ENCODE measurements at places on chromosomes 16 and 17. TPM values are rescaled to one million over a fixed set of nuclear protein-coding genes. Genes with fewer than 3 reads are reported as not detected.

Gene DNAH17
- total RNA-seq: 0.61 TPM

Gene CDK5R1
- total RNA-seq: 4.0 TPM

Gene CLCN7
- total RNA-seq: 122 TPM

Gene ATP2A1
- 5.7 TPM for total RNA-seq

Gene EZH1
- 45.5 TPM for total RNA-seq

DNA sequence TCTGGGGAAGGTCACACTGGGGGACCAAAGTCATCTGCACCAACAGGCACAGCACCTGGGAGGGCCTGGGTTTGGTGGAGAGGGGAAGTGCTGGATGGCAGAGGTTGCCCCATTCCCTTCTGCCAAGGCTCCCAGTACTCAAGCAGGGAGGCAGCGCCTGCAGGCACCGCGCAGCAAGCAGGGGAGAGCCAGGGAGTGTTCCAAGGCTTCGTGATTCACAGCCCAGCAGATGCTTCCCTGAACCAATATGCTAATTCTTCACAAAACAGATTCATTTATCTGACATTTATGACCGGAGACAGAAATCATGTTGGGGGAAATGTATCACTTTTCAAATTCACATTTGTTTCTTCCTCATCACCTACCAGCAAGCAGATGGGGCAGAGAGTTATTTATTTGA, 13.4 kb upstream of the CDH5 start:
- no peak for DNase-seq

Gene SLC38A8
- total RNA-seq: not detected

Gene SLC16A6
- 0.19 TPM for total RNA-seq

DNA sequence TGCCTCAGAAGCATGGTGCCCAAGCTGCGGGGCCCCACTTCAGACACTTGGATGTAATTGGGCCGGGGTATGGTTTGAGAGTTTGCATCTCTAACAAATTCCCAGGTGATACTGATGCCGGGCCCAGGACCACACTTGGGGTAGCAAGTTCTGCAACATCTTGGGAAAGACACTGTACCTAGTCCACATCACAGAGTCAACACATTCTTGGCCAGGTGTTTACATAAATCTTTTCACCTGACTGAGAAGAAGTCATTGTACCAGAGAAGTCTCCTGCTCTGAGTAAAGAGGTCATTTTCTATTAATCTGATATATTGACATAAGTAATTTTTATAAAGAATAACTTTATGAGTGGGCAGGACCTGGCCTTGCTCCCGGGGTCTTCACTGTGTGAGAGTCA, 27.5 kb downstream of the GPT2 start:
- no peak for DNase-seq

- DNase-seq: no peak
Observed at GRCh38 chr17:59812139-59812538, 80.6 kb downstream of the TUBD1 start.

Gene GP2
- not detected for total RNA-seq

- no peak for DNase-seq
Observed at GRCh38 chr16:31214708-31215286, 878 bp downstream of the TRIM72 start.

Gene SLC47A1
- not detected for total RNA-seq

Gene TLCD3B
- 0.90 TPM for total RNA-seq

GRCh38 chr17:72562615-72563188, 441.9 kb downstream of the SOX9 start:
- no peak for DNase-seq

GRCh38 chr17:50426472-50426782, 409 bp downstream of the ACSF2 start:
- no peak for DNase-seq

DNA sequence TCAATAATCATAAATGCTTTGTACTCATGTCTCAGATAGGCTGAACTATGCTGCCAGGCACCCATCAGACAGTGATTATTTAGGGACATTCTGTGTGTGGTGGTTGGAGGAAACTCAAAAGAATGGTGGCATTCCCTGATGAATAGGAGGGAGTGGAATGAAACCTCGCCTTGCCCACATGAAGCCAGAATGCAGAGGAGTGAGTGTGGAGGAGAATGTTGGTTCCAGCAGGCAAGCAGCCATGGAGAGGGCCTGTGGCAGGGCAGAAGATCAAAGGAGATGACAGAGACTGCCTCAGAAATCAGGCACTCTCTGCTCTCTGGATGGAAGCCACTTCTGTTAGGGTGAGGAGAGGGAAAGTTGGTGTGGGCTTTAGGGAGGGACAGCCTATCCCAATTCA, 22.5 kb downstream of the KCTD19 start:
- DNase-seq: no peak

GRCh38 chr16:20859699-20860098, 40.5 kb downstream of the DCUN1D3 start:
- DNase-seq: no peak

- DNase-seq: no peak
Observed at GRCh38 chr17:77460514-77461046, 319.8 kb downstream of the SEC14L1 start.

DNA sequence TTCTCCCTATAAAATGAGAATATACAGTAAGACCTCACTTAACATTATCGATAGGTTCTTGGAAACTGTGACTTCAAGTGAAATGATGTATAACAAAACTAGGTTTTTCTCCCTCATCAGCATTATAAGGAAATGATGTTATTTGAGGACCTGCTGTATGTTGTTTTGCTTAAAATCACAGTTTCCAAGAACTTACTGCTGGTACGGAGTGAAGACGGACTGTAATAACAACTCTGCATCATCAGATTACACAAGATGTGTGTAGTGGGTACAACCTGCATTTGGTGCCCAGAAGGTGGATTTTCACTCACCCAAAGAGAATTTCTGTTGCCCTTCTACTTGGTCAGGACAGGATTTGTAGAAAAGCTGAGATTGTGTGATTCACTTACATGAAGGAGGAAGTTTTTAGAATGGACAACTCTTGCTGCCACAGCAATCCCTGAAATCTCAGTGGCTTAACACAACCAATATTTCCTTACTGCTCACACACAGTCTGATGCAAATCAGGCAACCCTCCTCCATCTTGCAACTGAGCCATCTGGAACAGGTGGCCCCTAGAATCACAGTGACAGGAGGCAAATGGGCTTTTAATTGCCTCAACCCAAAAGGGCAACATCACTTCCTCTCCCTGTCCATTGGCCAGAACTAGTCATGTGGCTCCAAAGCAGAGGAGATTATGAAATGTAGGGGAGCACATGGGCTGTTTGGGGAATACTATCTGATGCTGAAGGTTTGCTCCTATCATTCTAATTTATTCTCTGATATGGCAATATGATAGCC, 67.6 kb upstream of the CACNG5 start:
- no peak for DNase-seq

DNA sequence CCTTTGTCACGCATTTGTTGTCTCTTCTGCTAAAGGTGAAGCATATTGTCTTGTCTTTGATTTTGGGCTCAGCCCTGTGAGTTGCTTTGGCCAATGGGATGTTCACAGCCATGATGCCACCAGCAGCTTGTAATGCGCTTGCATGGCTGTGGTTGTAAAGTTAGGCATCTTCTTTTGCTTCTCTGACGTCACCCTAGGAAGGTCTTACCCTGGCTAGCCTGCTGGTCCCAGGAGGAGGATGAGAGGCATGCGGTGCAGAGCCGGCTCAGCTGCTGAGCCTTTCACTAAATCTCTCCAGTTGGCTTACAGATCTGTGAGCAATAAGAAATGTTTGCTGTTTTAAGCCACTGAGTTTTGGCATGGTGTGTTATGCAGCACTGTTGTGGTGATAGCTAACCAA, 40.8 kb downstream of the IRX6 start:
- no peak for DNase-seq

Gene LRRC75A
- 3.0 TPM for total RNA-seq

DNA sequence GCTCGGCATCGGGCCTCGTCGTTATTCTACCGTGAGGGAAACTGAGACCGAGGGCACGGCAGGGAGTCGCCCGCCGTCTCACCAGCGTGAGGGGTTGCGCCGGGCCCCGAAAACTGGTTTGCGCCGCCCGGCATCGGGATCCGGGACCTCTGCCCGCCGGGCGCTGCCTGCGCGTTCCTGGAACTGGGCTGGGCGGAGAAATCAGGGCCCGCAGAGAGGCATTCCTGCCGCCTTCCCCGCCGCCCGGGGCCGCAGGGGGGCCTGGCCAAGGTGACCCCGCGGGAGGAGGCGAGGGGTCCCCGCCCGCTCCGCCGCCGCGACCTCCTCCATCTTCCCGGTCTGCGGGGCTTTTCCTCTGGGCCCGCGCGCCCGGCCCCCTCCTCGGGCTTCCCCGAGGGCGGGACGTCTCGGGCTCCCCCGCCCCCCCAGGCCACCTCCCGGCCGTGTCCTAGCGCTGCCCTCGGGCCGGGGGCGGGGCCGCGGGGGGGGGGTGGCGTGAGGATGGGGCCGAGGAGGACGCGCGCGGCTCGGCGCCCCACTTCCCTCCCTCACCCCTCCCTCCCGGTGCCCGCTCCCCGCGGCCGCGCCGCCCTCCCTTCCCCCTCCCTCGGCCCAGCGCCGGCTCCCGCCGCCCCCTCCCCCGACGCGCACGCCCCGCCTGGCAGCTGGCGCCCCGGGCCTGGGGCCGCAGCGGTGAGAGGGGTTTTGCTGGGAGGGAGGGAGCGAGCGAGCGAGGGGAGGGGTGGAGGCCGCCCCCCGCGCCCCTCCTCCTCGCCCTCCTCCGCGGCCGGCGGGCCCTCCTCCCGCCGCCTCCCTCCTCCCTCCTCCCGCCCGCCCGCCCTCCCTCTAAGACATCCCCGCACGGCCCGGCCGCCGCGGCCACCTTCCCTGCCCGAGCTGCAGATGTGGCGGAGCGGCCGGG, at the start of gene GLIS2:
TSS of gene GLIS2 (plus strand) at position 882 of the 922 bp plus-strand sequence. CDS start 16,214 bp downstream, outside the sequence.
- peak; percentile 77 for DNase-seq

Gene ALG1
- 41.6 TPM for total RNA-seq

DNA sequence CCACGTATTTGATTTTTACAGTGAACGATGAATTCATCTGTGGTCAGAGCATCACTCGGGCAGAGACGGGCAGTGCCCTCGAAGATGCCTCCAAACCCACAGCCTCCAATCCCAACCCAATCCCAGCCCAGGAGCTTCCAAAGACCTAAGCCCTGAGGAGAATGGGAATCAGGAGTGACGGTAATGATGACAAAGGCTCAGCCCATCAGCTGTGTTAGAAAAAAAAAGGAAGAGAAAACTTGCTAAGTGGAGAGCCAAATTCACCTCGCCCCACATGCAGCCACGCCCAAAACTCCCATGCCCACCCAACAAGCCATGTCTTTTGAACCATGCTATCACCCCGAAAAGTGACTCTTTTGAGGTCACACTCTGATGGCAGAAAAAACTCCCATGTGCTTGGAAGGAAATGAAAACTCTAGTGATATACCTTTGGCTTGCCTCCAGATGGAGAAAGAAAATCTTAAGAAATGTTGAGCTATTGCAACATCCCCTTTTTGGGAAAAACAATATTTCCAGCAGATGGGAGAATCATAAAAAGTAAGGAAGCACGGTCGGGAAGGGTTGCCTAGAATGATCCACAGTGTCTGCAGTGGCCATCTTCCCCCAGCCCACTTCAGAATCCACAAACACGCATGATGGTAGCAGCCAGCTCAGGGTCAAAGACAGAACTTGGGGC, 37.7 kb downstream of the XYLT1 start:
- DNase-seq: no peak

DNA sequence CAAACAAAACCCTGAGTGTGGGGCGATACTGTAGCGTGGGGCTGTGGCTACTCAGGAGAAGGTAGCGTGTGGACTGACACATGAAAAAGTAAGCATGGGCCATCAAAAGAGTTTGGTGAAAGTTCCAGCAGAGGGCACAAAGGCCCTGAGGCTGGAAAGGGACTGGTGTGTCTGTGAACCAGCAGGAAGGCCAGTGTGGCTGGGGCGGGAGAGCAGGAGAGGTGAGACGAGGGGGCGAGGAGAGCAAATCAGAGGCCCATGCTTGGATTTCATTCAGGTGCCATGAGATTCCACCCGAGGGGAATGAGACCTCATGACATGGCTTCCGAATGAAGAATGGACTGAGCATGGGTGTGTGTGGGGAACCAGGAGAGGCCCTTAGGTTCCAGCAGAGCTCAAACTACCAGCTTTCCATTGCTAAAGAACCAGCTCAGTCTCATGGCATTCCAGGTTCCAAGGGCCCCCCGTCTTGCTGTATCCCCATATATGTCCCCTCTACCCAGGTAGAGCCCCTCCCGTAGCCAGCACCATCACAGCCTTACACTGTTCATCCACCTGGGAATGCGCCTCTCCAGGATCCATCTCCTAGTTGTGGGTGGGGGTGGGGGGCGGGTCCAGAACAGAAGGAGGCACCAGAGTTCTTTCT, 31.1 kb downstream of the TRPV2 start:
- no peak for DNase-seq

DNA sequence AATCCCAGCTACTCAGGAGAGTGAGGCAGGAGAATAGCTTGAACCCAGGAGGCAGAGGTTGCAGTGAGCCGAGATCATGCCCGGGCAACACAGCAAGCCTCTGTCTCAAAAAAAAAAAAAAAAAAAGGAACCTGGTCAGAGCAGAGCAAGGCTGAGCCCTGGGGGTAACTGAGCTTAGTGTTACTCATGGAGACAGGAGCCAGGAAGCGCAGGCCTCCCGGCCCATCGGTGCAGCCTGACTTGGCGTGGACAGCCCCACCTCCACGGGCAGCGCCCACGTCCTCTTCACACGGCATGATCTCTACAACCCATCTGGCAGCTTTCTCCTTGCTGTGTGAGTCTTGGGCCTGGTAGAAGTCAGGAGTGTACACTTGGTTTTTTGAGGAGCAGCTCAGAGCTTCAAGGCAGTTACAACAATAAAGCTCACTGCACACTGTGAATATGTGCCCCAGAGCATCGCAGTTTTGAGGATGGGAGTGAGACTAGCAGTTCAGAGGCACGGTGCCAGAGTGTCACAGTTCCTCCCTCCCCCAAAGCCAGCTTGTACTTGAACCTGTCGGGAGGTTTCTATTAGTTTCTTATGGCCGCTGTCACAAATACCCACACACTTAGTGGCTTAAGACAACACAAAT, 129.9 kb downstream of the RAP1GAP2 start:
- no peak for DNase-seq

GRCh38 chr17:8574687-8575086, 55.8 kb downstream of the MYH10 start:
- DNase-seq: no peak

GRCh38 chr17:17661834-17662385, 19.3 kb upstream of the RAI1 start:
- no peak for DNase-seq

Gene CRYBA1
- total RNA-seq: not detected

GRCh38 chr16:48201515-48202201, 42.4 kb upstream of the LONP2 start:
- DNase-seq: no peak

- peak; percentile 23 for DNase-seq
Observed at GRCh38 chr16:66926171-66926947, 1.0 kb upstream of the RRAD start.

GRCh38 chr16:86597880-86598606, 19.7 kb downstream of the FOXL1 start:
- DNase-seq: no peak

GRCh38 chr17:1087381-1088241, 90.7 kb downstream of the TIMM22 start:
- peak; percentile 81 for DNase-seq

DNA sequence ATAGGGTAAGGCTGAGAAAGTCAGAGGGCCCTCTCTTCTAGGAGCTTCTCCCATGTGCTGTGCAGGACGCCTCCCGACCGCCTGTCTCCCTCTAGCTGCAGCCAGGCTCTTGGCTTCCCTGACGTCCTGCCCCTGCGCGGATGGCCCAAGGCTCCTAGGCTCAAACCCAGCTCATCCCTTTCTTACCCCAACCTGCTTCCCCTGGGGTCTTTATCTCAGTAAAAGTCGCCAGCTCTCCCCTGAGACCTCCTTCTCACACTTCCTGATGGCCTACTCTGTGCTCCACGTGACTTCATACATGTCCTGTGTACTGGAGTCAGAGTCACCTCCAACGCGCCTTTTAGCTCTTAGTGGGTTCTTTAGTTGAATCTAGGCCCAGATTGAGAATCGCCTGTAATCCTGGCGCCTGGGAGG, 1.1 kb upstream of the ZNF747 start:
- peak; percentile 45 for DNase-seq

Measured in Calu3 (cell line).